Activated CD4-positive, alpha-beta T cell treated with anti-CD3 and anti-CD28 coated beads for 1 hour (primary cell): ENCODE measurements at places on chromosomes 2 and 18.

DNA sequence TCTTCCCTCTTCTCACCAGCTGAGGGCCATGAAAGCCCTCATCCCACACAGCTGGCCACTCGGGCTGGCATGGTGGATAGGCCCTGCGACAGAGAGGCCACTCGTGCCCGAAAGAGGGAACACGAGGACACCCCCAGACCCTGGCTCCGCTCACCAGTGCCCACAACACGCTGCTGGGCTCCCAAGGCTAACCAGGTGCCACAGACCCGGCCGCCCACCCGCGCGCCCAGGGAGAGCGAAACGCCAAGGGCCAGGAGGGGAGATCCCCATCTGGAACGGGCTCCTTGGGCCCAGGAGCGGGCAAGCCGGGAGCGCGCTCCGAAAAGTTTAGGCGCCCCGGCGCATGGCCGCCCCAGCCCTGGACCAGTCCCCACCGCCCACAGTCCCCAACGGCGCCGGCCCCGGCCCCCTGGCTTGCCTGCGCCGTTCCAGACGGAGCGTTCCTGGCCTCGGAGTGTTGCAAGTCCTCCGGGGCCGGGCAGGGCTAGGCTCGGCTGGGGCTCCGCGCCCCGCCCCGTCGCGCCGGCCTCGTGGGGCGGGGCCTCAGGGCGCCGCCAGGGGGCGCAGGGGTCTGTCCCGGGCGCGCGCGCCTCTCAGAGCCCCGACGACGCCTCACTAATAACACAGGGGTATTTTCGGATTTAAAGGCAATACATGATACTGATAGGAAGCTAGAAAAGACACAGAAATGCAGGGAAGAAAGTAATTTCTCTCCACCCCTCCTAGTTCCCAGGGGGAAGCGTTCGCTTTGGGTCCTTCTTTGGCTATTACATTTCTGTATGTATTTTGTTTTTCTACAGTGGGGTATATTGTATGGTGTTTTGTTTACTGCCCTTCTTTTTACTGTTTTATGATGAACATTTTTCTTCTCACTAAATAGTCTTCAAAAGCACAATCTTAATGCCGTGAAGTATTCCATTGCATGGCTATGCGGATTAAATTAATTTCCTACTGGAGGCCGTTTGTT, at the start of gene TMBIM1:
TSS of gene TMBIM1 (minus strand) at position 456 of the 967 bp plus-strand sequence. CDS start 10,362 bp downstream, outside the sequence.
- DNase-seq: peak; percentile 74

DNA sequence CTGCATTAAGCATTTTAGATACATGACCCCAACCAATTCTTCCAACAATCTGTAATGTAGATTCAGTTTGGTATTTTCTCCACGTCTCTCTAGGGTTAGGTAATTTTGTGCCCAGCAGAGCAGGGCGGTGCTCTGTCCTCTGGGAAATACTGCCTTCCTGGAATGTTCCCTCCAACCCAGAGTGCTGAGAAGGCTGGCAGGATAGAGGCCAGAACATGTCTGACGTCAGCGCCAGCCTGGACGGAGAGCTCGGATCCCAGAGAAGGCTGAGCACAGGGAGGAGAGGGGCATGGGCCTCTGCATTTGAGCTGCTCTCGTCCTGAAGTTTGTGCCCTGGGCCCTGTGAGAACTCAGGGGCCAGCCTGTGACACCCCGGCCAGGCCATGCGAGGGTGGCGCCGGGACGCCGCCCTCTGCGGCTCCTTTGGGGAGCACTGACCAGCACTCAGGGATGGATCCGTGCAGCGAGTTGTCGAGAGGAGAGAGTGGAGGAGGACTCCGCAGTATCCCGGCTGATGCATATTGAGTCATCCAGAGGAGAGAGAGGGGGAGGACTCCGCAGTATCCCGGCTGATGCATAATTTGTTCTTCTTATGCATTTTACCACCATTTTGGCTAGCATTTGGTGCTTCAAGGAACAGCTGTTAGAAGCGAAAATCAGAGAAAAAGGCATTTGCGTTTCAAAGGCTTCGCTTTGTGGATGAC, 80.0 kb upstream of the PXDN start:
- no peak for DNase-seq

DNA sequence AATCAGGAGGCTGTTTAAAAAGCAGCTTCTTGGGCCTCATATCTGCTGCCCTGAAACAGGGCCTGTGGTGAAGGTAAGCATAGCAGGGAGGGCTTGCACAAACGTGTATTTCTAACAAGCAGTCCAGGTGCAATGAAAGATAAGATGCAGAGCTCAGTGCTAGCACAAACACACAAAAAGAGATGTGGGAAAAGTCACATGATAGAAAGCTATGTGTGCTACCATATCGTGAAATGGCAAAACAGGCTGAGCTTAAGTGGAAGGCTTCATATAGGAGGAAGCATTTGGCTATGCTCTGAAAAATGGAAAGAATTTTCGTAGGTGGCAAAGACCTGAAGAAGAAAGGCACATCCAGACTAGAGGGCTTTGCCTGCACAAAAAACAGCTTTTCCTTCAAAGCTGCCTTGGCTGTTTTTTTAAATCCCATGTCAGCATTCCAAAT, 10.2 kb downstream of the RSAD2 start:
- DNase-seq: no peak

GRCh38 chr2:9244985-9245544, 38.5 kb downstream of the ASAP2 start:
- DNase-seq: no peak

DNA sequence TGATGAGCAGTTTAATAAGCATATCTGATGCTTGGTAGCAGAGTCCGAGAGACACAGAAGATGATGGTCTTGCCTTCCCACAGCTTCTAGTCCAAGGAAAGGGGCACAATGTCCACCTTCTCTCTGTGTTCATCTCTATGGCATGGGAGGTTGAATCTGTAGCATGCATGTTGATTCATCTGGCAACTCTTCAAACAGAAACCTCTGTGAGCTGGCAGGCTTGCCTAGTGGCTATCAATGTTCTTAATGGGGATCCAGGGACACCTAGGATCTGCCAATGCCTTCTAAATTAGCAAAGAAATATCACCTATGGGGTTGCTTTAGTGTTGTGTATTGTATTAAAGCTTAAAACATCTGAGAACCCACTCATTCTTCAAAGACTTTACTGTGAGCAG, 170.8 kb downstream of the INO80D start:
- no peak for DNase-seq

DNA sequence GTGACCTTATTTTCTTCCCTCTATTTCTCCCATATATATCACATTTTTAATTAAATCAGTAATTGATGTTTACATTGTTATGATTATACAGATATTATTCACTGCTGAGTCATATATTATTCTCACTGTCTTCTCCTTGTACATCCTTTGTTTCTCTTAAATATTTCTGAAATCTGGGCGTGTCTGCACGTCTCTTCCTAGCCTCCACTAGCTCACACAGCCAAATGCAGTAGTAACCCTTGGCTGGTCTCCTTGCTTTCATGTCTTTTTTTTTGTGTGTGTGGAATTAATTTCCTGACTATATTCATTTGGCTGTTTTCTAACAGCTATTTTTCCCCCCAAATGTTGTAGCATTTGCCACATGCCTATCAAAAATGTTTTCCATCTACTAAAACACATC, 15.8 kb downstream of the CCNYL1 start:
- DNase-seq: no peak

GRCh38 chr2:178344121-178344520, 106.9 kb downstream of the PRKRA start:
- no peak for DNase-seq

DNA sequence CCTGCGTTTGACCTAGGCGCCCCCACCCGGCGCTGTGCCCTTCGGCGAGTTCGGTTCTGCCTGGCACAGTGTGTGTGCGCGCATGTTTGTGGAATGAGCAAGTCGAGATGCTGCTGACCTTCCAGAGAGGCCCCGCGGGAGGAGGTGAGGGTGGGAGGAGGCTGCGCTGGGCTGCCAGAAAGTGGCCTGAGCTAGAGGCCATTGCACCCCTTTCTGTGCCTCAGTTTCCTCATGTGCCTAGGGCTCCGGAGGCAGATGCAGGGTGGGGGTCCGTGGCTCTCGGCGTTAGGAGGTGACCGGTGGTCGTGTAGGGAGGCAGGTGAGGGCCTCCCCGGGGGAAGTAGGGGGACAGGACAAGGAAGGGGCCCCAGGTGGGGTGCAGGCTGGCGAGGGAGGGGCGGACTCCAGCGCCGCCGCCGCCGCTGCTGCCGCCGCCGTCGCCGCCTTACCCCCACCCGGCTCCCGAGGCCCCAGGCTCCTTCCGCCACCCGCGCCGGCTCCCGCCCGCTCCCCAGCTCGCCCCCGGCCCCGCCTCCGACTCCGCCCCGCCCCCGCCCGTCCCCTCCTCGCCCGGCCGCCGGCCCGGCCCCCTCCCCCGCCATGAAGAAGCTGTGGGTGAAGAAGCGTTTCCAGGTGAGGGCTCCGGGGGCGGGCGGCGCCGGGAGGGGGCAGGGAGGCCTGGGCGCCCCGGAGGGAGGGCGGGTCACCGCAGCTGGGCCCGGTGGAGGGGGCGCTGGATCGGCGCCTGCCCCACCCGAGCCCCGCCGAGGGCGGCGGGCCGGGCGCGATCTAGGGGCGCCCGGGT, 7.0 kb downstream of the SPEG start:
- peak; percentile 51 for DNase-seq

DNA sequence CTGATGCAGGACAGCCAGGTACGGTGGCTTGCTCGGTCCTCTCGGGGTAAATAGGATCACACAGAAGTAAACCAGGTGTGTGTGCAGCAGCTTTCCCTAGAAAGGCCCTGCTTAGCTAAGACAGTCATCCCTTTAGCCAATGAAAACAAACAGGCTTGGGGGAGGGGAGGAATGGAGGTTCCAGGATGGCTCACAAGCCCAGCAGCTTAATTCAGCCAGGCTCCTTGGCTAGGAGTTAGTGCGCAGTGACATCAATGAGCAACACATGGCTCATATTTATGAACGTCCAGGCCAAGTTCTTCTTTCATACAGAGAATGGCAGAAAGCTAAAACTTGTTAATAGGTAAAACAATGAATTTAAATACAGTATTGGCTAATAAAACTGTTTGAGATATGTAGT, 10.2 kb downstream of the IAH1 start:
- DNase-seq: no peak

DNA sequence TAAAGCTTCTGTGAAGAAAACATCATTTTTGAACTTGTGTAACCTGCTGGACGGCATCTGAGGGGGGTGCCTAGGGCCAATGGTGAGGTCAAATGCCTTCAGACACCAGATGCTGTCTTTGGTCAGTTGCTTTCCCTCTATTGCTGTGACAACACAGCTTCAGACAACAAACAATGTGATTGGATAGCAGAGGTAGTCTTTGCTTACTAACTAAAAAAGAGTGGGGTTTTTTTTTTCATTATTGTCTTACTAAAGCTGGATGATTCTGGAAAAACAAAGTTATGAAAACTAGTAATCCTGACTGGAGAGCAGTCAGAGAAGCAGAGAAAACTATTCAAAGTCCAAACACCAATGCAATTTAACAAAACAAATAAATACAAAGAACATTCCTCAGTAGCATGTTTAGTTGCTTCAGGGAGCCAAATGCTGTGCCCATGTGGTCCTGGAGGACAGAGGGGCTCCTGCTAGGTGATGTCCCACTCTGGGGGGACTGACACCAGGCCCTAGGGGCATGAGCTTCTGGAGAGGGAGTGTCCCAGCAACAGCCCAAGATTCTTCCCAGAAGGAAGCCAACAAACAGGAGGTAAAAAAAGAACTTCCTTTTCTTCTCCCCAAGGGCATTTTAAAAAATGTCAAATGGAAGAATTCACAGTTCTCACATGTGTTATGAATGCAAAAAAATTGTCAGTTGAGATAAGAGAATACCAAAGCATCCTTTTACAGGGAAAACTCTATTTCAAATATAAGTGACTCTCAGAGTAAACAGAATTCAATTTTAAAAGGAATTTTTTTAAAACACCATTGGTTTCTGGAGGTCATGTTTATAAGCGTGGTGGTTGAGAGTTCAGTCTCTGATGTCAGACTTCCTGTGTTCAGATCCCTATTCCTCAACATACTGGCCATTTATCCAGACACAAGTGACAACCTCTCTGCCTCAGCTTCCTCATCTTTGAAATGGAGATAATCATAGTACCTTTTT, 181.1 kb upstream of the PGAP1 start:
- no peak for DNase-seq

GRCh38 chr2:235835810-235836209, 332.4 kb downstream of the GBX2 start:
- no peak for DNase-seq

DNA sequence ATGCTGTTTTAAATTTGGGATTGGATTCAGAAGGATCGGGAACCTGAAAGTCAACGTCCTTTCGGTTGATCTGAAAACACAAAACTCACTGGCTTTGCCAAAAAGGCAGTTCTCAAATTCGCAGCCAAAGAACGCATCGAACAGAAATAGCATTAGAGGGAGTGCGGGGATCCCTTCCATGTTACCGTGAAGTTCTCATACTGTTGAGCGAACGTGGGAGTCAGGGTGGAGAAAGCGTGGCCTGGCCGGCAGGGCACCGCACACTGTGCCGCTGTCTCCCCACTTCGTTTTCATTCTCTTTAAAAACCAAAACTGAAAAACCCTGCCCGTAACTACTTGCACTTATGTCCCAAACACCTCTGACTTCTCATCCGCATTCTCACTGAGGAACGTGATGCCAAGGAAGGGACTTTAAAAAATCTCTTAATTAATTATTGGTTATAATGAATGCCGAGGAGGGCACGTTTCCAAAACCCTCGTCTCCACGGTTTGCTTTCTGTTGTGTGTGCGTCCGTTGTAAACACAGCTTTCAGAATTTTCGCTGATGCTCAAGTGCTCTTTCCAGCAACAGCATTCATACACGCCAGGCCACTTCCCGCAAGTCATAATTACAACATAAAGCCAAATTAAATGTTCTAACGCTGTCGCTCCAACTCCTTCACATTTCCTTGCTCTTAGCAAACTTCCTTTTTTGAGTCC, 60.9 kb upstream of the TWIST2 start:
- DNase-seq: no peak

DNA sequence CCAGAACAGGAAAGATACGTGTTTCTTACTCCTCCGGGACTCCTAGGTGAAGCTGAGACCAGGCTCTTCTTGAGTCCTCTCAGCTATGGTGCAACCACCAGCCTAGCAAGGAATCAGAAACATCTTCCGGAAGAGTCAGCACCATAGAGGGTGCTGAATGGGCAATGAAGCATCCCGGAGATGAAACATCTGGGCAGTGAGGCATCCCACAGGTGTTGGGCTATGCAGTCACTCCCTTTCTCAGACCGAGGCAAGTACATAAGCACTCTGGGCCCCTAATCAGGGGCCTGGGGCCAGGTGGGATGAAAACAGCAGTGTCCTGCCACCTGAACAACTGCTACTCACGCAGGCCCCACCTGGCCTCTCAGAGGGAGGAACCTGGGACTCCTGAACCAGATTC, 1.4 kb upstream of the CAPN10 start:
- DNase-seq: no peak
